ENCODE measurements at places on chromosomes 2 and 18.

DNA sequence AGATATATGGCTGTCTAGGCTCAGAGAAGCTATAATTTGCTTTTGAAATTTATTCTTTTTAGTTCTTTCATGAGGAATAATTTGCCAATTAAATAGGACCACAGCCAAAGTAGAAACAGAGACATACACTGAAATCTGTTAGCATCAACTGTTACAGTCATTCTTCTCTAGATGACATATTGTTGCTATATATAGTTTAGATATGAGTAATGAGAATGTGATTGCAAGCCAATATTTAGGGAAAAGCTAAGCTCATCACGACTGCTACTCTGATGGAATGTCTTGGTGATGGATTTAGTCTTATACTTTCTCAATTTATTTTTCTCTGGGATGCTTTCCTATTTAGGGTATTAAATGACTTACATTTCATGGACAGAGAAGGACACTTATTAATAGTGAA is 259.1 kb downstream of the LNPK start:
- no peak for DNase-seq

DNA sequence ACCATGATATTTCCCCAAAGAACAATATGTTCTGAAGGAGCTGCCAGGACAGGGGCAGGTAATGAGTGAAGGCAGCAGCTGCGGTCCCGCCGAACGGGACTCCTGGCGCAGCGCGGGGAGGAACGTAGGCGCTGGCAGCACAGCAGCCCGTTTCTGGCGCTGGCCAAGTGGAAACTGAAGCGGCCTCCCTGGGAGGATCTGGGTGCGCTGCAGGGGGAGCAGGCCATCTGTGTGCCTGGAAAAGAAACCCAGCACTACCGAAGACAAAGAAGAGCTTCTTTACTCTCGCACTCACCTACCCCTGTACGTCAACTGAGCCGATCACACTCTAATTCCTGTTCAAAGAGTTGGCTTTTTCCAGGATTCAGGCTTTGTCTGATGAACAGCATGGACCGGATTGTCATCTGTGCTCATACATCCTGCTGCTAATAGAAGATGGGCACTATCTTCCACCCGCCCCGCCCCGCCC is 11.8 kb downstream of the G6PC2 start:
- DNase-seq, result no peak

- DNase-seq, result no peak
These were observed 40.1 kb downstream of the ARHGAP25 start for GRCh38 chr2:68774569-68775271.

GRCh38 chr18:23380817-23381216 is 72.3 kb upstream of the RIOK3 start:
- no peak for DNase-seq

DNA sequence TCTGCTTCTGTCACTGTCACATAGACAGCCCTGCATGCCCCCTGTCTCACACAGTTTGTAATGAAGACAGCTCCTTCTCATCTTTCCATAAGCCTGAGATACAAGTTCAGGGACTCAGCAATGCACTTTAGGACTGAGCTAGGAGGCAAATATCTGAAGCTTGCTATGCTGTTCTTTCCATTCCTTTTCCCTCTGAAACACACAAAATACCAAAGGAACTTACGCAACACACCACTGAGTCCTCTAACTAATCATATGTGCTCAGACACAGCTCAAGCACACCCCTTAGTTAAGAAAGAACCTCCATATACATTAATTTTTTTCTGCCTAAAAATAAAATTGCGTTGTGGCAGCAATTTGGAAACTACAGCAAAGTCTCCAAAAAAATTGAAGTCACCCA is 17.9 kb downstream of the SERPINB8 start:
- DNase-seq, result no peak

- no peak for DNase-seq
These were observed 65.3 kb downstream of the PTPRM start for GRCh38 chr18:7632152-7633098.

DNA sequence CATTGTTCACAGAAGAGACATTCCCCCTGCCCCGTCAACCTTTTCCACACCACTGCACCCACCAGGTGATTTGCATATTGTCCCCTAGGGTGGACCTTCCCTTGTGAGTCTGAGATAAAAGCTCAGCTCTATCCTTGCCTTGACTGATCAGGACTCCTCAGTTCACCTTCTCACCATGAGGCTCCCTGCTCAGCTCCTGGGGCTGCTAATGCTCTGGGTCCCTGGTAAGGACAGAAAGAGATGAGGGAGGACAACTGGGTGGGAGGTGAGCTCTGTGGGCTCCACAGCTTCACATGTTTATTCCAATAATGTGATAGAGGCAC is 1160.1 kb downstream of the RPIA start:
- no peak for DNase-seq

GRCh38 chr2:6764968-6765723 is 100.6 kb downstream of the CMPK2 start:
- no peak for DNase-seq

DNA sequence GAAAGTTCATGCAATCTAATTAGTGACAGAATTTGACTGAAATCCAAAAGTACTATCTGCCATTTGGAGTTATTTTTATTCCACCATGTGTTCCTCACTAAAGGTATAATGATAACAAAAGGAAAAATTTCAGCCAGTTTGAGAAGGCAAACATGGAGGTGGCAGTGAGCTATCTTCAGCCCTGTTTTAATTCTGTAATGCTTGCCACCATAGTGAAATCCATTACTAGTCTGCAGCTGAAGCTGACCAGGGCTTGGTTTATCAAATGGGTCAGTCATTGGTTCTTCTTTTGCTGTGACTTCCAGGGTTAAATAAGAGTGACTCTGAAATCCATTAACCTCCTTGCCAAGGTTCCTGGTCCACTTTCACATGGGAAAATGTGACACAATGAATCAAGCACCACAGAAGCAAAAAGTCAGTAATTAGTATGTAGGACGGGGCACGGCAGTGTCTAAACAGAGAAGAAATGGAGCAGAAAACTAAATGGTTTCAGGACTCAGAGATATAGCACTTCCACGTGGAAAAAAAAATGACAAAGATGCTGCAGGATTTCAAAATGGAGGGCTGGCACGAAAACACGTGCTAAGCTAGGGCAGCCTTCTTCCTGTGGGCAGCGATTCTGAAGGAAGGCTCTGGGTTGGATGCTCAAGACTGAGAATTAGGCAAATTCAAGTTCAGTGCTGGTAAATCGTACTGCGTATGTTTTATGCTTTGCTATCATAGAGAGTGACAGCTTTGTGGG is 87.2 kb downstream of the EPHA4 start:
- DNase-seq, result no peak

GRCh38 chr18:3447068-3447894 is 2.7 kb upstream of the TGIF1 start:
- DNase-seq, result no peak
